ENCODE measurements at places on chromosomes 3 and 15.

GRCh38 chr15:75067123-75067830, 43.9 kb downstream of the PPCDC start:
- DNase-seq = no peak

DNA sequence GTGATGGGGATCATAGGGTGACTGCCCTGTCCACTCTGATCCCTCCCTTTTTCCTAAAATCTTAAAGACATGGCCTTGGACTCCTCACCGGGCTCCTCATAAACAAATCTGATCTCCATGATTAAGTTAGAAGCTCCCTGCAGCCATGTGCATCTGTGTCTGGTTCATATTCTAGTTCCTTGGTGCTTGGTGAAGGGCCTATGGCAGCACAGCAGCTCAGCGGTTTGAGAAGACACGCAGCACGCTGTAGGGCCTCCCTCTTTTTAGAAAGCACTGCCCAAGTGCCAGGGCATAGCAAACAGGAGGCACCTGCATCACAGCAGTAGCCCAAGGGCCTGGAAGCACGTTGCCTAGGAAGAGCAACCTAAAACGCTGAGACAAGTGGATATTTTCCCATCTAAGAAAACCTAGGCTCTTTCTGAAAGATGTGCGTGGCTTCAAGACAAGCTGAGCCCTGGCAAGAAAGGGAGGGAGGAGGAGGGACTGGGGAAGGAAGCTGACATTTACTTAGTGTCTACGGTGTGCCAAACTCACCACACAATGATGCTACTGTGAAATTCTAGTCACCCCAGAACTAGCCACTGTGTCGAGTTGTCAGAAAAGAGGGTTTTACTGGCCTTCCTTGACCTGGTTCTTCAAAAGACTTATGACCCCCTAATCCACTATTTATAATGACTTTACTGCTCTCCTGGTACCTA, 14.9 kb upstream of the ULK3 start:
- DNase-seq = no peak

DNA sequence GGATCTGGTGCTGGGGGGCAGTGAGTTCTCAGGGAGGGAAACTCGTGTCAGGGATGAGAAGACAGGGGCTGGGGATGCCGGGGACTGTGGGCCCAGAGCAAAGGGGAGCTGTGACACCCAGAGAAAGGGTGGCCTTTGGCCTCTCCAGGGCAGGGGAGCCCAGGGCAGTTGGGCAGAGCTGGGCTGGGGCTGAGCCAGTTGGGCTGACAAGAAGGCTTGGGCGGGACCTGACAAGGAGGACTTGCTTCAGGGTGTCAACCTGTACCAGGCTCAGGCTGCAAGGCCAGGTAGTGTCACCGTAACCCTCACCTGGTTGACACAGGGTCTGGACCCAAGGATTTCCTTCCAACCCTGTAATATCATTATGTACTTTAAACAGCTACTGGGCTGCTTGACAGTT, 13.2 kb upstream of the ANPEP start:
- no peak for DNase-seq

DNA sequence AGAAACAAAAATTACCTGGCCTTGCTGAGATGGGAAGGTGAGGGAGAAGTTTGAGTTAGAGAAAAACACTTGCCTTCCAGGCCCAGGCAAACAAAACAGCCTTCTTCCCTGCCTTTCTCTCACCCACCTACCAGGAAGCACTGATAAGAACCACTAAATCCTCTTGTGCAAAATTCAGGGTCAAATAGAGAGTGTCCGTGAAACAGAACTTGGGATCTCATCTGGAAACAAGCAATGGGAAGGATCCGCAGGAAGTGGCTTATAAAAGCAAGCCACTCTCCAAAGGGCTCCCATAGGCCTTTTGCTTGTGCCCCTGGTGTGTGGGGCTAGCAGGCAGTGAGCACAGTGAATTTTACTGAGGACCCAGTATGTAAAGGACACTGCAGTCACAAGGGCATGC, 11.0 kb downstream of the ADAMTS9 start:
- no peak for DNase-seq

DNA sequence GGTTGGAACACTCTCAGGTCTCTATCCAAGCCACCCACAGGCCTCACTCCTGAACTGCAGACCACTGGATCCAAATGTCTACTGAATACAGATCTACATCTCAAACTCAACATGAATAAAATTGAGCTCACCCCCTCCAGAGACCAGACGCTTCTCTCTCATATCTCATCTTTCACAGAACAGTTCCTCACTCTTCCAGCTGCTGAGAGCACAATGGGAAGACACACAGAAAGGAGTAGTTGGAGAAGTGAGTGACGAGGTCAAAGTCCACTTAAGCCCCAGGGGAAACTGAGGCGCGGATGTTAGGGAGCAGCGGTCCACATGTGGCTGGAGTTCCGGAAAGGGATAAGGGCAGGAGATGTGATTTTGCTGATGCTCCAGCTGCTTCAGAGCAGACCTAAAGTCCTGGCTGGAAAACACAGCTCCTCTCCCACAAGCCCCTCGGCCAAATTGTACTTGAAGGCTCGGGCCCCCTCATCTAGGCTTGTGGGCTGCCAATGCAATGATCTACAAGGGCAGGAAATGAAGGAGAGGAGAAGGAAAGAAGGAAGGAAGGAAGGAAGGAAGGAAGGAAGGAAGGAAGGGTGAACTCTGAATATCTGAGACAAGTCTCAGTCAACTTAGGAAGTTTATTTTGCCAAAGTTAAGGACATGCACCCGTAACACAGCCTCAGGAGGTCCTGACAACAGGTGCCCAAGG, 211.2 kb upstream of the TLE3 start:
- no peak for DNase-seq

DNA sequence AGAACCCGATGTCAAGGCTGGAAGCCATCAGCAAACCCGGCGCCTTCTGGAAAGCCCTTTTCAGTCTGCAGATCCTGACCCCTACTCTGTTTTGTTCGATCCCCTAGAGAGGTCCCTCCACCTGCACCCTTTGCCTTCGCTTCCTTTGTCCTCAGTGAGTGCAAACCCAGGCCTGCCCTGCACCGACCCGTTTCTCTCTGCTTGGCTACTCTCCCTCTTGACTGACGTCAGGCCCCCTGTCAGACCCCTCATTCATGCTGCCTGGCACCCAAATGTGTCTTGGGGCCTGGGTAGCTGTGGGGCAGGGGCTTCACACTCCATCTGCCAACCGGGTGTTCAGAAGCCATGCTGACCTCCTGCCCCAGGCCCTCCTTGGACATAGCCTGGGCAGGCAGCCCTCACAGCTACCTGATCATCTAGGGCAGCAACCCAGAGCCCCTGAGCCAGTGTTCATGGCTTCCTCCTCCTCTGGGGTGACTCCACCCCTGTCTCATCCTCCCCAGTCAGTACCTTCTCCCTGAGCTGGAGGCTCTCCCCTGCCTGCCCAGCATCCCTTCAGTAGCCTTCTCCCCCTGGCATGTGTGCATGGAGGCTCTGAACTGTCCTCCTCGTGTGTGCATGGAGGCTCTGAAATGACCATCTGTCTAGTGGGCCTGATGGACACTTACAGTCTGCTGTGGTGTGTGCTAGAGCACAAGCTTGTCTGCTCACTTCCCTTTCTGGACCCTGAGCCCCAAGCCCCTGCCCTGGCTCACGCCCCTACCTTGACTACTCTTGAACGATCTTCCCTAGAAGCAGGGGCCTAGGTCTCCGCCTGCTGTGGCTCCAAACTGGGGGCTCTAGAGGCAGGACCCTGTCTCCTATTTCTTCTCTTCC, 69.4 kb downstream of the EXOG start:
- no peak for DNase-seq

DNA sequence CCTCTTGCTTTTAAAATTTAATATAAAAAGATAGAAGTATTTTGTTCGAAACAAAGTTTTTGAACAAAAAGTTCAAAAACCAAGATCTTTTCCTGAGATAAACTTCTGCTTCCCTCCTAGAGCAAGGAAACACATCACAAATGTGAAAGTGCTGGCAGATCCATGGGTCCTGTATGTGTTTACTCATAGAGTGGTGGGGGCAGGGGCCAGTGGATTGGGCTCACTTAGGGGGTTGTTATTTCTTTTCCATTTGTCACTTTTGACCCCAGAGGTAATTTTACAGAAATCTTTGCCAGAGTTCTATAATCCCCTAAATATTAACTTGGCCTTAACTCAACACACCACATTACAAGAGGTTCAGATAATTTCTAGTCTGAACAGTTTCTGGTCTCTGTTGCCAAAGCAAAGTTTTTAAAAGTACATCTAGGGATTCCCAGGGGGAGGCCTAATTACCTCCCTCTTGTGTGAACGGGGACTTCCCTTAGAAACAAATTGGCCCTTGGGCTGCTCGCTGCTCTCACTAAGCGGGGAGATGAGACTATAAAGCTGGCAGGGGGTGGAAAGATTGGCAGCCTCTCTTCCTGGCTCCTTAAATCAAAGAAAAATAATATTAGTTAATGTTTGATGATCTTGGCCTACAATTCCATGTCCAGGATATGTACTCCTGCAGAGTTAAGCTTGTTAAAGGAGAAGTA, 66.8 kb upstream of the PTX3 start:
- no peak for DNase-seq

DNA sequence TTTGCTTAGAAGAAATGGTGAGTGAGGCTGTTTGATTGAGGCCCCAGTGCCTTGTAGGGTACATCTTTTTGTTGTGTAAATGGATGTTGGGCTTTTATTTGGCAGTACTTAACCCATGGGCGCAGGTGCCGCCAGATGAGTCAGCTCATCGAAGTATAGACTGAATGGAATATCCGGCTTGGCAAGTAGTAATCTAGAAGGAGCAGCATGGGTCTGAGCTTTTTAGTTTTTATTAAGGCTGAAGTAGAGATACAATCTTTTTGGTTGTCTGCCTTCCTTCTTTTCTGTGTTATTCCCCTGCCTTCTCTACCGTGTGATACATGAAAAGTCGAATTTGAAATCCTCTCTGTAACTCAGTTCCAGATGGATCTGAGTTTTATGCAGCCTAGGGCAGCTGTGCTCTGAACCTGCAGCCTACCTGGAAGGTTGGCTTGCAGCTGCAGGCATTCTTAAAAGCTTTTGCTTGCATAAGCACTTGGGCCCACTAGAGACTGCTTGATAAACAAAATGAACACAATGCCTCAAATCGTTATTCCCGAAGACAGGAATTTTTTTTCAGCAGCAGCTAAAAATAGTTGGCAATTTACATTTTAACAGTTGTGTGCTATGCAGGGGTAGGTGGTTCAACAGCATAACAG, 177.5 kb upstream of the CGNL1 start:
- no peak for DNase-seq

DNA sequence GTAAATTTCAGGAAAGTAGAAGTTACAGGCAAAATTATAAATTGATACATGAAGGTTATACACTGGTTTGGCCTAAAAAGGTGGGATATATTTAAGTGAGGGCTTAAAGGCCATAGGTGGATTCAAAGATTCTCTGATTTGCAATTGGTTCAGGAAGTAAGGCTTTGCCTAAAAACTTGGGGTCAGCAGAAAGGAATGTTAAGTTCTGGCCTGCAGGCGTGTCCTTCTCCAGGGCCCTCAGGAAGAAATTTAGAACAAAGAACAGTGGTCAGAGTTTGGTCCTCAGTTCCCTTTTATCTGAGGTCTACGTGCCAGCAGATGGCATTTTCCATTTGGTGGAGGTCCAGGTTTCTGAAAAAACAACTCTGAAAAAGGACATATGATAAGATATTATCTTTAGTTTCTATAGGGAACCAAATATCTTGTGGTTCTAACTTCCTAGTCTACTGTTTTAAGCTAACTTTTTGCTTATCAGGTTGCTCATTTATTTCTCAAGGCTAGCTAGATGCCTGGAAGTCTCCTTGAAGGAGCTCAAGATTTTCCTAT, 40.5 kb downstream of the SCN11A start:
- DNase-seq = no peak

DNA sequence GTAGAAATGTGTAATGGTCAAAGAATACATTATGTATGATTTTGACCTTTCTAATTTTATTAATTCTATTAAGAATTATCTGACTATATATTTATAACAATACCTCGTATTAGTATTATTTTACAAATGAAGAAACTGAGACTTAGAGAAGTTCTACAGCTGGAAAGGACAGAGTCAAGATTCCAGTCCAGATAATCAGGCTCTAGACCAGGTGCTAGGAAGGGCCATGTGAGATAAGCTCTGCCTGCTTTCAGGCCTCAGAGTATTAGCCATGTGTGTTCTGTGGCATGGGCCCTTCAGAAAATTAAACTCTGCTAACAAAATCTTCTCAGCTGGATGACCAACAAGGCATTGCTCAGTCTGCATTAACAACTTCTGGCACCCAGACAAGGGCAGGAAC, 87.5 kb downstream of the CD200R1L start:
- no peak for DNase-seq

DNA sequence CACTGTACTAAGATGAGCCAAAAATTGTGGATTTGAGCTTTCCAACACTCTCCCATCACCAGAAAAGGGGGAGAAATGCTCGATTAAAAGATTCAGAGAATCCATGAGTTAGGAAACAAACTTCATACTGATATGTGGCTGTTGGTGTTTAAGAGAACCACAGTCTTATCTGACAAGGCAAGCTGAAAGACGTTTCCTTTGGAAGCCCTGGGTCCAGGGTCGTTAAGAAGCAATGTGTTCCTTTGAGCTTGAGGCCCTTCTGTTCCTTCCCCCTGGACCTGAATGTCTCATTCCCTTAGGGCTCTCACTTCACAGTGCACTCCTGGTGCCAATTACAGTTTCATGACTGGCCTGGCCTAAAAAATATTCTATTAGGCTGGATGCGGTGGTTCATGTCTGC, 524.8 kb upstream of the PPP2R3A start:
- no peak for DNase-seq

Data from effector memory CD4-positive, alpha-beta T cell (primary cell).